ENCODE measurements at places on chromosomes 2 and 18.

- H3K4me1 ChIP-seq = no peaks in the 10 kb centered on the region
- no peaks in the 10 kb centered on the region for H3K27me3 ChIP-seq
- no peak overlapping the region for H3K4me3 ChIP-seq
- DNase-seq = no peak
Measured at GRCh38 chr18:2512059-2512458, 59.2 kb downstream of the METTL4 start.

DNA sequence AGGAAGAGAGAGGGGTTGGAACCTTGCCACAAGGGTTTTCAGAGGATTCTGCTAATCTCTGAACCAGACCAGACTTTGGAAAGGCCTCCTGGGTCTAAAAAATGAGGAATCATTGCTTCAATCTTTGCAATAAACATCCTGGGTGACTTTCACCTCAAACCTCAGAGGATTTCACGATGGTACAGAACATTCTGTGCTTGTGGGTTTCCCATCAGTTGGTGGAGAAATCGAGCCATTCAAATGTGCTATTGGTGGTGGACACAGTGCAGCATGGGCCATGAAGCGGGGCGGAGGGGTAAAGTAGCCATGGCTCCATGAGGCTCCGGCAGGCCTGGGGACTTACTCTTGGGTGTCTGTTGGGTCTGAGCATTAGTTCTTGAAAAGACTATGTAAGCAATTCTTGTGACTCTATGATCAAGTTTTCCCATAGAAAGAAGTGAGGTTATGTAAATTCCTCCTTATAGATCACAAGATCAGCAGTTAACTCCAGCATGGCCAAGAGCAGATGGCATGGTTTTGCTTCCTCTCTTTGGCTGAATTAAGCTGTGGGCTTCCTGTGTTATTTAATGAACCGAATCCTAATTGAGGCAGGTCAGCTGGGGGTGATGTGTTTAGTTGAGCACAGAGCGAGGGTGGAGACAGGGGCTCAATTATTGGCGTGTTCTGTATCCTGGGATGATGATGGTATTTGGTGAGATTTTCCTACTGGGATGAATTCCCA is 1.9 kb upstream of the IL1R2 start:
- H3K27ac ChIP-seq = peak overlapping the region; percentile 32
- H3K36me3 ChIP-seq = no peaks in the 10 kb centered on the region
- no peaks in the 10 kb centered on the region for H3K4me1 ChIP-seq
- DNase-seq = no peak
- no peak overlapping the region for H3K4me3 ChIP-seq

- no peak for DNase-seq
- H3K4me3 ChIP-seq = no peak overlapping the region
- no peaks in the 10 kb centered on the region for H3K4me1 ChIP-seq
- H3K27ac ChIP-seq = no peak overlapping the region
- no peaks in the 10 kb centered on the region for H3K36me3 ChIP-seq
- no peaks in the 10 kb centered on the region for H3K27me3 ChIP-seq
Measured at GRCh38 chr2:197975931-197976519, 171.6 kb downstream of the PLCL1 start.

DNA sequence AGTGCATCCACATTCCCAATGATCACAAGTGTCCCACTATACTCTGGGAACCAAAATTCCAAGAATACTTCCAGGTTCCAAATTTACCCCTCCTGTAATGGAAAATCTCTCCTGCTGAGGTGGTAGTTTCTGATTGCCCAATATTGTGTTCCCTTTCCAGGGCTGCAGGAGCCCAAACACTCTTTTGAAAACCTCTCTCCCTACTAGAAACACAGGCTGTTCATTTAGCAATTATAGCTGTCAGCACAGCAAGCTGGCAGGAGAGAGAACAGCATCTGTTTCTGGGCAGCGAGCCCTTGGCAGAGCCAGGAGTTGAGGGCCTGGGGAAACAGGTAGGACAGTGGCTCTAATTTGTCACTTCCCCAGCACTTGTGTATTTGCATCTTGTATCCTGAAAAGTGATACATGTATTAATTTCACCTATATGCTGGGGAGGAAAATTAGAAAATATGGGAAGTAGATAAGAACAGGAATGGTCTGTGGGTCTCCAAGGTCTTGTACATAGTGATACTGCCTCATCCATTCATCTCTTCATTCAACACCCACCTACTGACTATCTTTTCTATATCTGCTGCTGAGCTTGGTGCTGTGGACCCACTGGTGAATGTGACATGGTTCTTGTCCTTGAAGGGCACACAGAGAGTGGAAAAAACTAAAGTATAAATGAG is 16.9 kb upstream of the PAIP2B start:
- no peaks in the 10 kb centered on the region for H3K4me1 ChIP-seq
- no peaks in the 10 kb centered on the region for H3K36me3 ChIP-seq
- DNase-seq = no peak
- H3K4me3 ChIP-seq = no peak overlapping the region
- H3K27ac ChIP-seq = no peak overlapping the region

- no peak for DNase-seq
- H3K4me3 ChIP-seq = no peak overlapping the region
Measured at GRCh38 chr2:13651684-13652131, 935.0 kb downstream of the TRIB2 start.

DNA sequence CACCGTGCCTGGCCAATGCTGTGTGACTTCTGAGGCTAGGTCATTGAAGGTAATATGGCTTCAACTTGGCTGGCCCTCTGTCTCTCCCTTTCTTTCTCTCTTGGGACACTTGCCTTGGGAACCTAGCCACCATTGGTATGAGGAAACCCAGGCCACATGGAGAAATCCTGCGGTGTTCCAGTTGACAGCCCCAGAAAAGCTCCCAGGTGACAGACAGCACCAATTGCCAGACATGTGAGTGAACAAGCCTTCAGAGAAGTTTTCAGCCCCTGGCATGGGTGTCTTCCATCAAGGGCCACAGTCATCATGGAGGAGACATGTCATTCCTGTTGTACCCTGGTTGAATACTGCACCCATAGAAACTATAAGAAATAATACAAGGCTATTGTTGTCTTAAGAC is 186.6 kb downstream of the RAB3GAP1 start:
- no peaks in the 10 kb centered on the region for H3K36me3 ChIP-seq
- H3K27me3 ChIP-seq = no peaks in the 10 kb centered on the region

- no peaks in the 10 kb centered on the region for H3K36me3 ChIP-seq
- H3K4me3 ChIP-seq = no peak overlapping the region
- H3K27me3 ChIP-seq = no peaks in the 10 kb centered on the region
- no peak overlapping the region for H3K27ac ChIP-seq
Measured at GRCh38 chr2:63571291-63571690, 17.0 kb downstream of the WDPCP start.

DNA sequence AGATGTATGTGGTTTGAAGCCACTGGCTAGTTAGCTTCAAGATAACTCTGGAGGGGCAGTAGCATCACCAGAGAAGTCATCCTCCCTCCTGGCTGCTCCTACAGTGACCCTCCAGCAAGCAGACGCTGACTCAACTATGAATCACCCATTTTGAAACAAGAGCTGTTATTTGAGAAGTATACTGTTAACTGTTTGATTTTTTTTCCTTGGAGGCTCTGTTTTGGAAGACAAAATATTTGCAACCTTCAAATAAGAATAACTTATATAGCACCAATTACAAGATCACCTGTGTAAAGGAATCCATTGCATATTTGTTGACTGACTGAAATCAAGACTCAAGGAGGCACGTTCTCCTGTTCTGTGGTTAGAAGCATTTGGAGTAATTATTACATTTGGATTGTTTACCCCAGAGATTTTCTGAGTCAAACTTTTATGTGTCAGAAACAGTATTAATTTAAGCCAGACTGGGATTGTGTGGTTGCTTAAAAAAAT is 313.8 kb downstream of the MTX2 start:
- DNase-seq = no peak
- no peaks in the 10 kb centered on the region for H3K27me3 ChIP-seq
- no peaks in the 10 kb centered on the region for H3K36me3 ChIP-seq
- H3K4me3 ChIP-seq = no peak overlapping the region
- H3K4me1 ChIP-seq = no peaks in the 10 kb centered on the region
- no peak overlapping the region for H3K27ac ChIP-seq

DNA sequence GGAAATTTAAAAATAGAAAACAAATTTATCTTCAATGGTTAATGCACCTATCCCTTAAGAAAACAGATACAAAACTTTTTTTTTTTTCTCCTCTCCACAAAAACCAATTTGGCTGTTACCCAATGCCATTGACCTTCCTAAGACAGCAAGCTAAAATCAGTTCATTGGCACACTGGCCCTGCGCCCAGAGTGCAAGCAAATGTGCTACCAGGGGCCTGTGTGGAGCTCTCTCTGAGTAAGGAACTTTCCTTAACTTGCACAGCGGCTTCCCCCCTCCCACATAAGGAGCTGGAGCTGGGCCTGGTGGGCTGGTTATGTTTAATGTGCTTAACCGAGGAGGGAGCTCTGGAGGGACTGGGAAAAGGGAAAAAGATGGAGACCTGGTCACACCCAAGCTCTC is 17.6 kb upstream of the POU3F3 start:
- no peak overlapping the region for H3K27ac ChIP-seq
- H3K4me3 ChIP-seq = no peak overlapping the region
- H3K4me1 ChIP-seq = no peaks in the 10 kb centered on the region
- DNase-seq = no peak
- H3K36me3 ChIP-seq = no peaks in the 10 kb centered on the region

DNA sequence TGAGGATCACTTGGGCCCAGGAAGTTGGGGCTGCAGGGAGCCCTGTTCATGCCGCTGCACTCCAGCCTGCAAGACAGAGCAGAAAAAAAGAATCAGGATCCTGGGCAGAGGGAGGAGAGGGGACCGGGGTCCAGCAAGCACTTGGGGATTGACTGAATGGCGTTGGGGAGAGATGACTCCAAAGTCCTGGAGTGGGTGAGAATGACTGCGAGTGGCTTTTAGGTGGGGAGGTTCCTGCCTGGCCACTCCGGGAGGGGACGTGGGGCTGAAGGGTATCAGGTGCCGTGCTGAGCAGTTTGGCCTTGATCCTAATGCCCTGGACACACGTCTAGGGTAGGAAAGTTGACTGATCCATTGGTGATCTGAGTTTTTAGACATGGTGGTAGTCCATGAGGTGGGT is 3.5 kb upstream of the NFATC1 start:
- H3K4me1 ChIP-seq = peaks cover 19% of the 10 kb centered on the region
- H3K27ac ChIP-seq = no peak overlapping the region

GRCh38 chr2:127508631-127509034 is 17.7 kb downstream of the IWS1 start:
- H3K36me3 ChIP-seq = no peaks in the 10 kb centered on the region
- H3K27ac ChIP-seq = peak overlapping the region; percentile 29
- no peak for DNase-seq
- peaks cover 7% of the 10 kb centered on the region for H3K4me1 ChIP-seq
- H3K4me3 ChIP-seq = no peak overlapping the region

GRCh38 chr2:46796843-46797625 is 118.6 kb downstream of the MCFD2 start:
- no peaks in the 10 kb centered on the region for H3K27me3 ChIP-seq
- no peaks in the 10 kb centered on the region for H3K36me3 ChIP-seq
- peaks cover 4% of the 10 kb centered on the region for H3K4me1 ChIP-seq
- DNase-seq = no peak
- no peak overlapping the region for H3K4me3 ChIP-seq

DNA sequence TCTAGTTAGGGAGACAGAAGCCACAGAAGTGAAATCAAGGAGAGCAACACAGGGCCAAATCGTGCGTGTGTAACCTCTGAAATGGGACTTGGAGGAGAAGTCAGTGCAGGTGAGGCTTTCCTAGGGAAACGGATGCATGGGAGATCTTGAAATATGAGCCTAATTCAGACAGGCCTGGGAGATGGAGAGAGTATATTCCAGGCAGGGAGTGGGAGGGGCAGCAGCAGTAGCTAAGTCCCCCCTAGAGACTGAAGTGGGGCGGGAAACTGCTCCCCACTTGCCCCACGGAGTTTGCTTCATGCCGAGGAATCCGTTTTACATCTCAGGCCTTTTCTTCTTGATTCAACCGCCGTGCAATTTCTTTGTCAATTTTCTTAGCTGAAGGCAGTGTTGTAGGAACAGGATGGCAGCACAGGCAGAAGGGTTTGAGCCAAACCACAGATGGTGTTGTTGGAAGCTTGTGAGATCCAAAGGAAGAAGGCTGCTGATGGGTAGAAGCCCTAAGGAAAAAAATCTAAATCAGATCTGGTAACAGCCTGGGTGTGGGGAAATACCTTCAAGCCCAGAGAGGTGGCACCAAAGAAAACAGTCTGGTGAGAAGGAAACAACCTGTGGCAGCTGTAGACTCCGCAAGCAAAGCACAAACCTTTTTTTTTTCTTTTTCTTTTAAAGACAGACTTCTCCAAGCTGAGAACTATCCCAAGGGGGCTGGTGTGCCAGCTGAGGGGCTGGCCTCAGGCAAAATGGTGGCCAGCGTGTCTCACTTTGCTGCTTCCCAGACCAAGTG is 40.2 kb downstream of the EPAS1 start:
- H3K4me1 ChIP-seq = peaks cover 41% of the 10 kb centered on the region
- no peaks in the 10 kb centered on the region for H3K36me3 ChIP-seq
- H3K27ac ChIP-seq = peak overlapping the region; percentile 71
- no peak for DNase-seq
- no peaks in the 10 kb centered on the region for H3K27me3 ChIP-seq
- no peak overlapping the region for H3K4me3 ChIP-seq

GRCh38 chr2:143730155-143730952 is 601.1 kb downstream of the ARHGAP15 start:
- H3K27me3 ChIP-seq = no peaks in the 10 kb centered on the region
- no peak overlapping the region for H3K27ac ChIP-seq
- no peaks in the 10 kb centered on the region for H3K4me1 ChIP-seq

DNA sequence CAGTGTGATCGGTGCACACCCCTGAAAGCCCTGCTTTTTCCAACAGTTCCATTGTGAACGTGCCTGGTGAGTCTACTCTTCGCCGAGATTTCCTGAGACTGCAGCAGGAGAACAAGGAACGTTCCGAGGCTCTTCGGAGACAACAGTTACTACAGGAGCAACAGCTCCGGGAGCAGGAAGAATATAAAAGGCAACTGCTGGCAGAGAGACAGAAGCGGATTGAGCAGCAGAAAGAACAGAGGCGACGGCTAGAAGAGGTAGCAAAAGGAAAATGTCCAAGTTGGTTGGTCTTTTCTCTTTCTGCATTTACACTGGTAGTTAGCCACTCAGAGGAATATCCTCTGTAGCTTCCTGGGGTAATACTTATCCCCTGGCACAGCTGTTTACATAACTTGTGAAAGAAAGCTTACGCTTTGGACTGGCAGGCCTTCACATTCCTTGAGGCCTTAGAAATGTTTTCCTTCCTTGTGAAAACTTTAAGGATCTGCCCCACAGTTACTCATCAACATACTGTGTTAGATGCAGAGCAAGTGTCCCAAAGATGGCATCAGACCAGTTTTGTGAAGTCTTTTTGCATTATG is 146.6 kb downstream of the MAP4K4 start:
- H3K27ac ChIP-seq = peak overlapping the region; percentile 41
- H3K27me3 ChIP-seq = no peaks in the 10 kb centered on the region
- peaks cover 23% of the 10 kb centered on the region for H3K4me1 ChIP-seq
- no peak overlapping the region for H3K4me3 ChIP-seq
- H3K36me3 ChIP-seq = no peaks in the 10 kb centered on the region

- H3K27ac ChIP-seq = no peak overlapping the region
- no peaks in the 10 kb centered on the region for H3K27me3 ChIP-seq
- H3K4me1 ChIP-seq = no peaks in the 10 kb centered on the region
- no peaks in the 10 kb centered on the region for H3K36me3 ChIP-seq
- no peak overlapping the region for H3K4me3 ChIP-seq
- no peak for DNase-seq
Measured at GRCh38 chr2:144948205-144948855, 428.4 kb upstream of the ZEB2 start.

- no peak overlapping the region for H3K27ac ChIP-seq
- H3K4me1 ChIP-seq = no peaks in the 10 kb centered on the region
- H3K27me3 ChIP-seq = no peaks in the 10 kb centered on the region
- no peak overlapping the region for H3K4me3 ChIP-seq
- no peak for DNase-seq
- no peaks in the 10 kb centered on the region for H3K36me3 ChIP-seq
Measured at GRCh38 chr18:57230861-57231585, 84.1 kb downstream of the BOD1L2 start.

Data from breast epithelium (tissue), 4 donors.